ENCODE measurements at places on chromosomes 2 and 18.

DNA sequence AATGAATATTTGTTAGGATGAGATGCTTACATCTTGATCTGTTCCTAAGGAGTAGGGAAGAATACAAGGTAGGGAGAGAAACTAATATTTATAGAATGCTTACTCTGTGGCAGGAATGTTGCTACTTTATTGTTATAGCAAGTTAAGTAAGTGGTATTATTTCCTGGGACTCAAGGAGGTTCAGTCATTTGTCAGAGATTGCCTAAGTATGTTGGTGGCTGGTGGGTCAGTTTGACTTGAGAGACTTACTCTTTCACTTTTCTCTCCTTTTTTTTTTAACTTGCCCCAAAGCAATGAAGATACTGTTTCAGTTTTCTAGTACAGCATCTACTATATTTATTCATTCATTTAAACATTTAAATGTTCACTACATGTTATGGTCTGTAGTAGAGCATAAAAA lies 209.2 kb upstream of the STON1 start:
- no peak for DNase-seq

DNA sequence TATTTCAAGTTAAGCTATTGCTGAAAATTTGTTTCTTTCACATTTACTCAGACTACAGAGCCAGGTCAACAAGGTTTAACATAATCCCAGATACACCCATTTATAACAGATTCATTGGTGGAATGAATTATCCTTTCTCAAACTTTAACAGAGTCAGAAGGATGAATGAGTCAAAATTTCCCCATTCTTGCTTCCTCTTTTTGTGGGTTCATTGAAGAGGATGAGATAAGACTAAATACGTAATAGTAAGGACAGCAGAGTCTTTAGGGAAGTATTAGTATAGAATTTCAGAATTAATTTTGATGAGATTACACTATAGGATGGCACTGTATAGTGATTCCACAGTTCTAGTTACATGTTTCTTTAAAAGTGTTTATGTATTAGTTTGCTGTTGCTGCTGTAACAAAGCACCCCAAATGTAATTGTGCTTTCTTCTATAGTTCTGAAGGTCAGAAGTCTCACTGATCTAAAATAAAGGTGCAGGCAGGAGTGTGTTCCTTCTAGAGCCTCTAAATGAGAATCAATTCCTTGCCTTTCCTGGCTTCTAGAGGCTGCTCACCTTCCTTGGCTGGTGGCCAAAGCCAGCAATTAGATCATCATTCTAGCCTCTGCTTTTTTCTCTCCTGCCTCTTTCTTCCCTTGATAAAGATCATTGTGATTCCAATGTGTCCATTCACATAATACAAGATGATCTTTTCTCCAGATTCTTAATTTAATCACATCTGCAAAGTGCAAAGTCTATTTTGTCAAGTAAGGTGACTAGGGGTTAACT lies 309.3 kb upstream of the PIK3C3 start:
- DNase-seq: no peak

DNA sequence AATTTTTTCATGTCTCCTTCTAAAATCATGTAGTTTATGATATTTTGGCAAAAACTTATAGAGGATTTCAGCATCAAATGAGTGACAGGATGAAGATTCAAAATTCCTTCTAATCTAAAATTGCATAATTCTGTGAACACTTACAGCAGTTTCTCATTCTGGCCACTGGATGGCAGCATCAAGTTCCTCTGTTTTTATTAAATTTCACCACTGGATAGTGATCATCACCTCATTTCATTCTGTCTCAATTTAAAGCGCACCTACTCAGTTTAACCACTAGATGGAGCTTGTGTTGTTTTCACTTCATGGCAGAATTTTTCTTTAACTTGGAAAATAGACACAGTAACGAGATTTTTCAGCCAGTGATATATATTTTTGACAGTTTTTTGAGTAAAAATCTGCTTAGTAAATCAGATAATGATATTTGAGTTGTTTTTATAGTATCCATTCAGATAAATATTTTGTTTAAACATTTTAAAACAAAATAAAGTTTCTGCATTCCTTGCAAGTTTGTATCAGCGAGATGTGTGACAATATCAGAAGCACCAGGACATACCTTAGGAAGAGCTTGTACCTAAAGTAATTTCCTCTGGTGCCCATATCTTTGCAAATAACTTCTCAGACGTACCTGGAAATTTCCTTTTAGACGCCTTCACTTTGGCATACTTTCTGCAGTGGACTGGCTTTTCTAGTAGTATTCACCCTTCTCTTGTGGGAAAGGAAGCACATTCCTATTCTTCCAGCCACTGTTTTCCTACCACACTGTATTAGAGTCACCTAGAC lies 94.7 kb upstream of the ARHGAP15 start:
- DNase-seq: no peak

DNA sequence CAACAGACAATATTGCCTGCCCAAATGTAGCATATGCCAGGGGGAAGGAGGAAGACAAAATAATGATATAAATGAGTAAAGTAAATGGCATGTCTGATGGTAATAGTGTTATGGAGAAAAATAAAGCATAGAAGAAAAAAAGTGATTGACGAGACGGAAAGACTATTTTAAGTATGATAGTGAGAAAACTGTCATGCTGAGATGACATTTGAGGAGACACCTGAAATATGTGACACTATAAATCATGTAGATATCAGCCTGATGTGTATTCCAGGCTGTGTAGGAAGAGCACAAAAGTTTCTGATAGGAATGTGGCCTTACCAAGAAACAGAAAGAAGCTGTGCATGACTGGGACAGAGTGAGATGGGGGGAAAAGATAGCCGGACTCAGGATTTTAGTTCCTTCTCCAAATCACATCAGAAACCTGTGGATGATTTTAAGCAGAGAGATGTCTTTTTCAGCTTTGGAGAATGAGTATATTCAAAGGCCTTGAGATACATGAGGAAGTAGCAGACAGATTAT lies 387.3 kb upstream of the SYT4 start:
- DNase-seq: no peak

DNA sequence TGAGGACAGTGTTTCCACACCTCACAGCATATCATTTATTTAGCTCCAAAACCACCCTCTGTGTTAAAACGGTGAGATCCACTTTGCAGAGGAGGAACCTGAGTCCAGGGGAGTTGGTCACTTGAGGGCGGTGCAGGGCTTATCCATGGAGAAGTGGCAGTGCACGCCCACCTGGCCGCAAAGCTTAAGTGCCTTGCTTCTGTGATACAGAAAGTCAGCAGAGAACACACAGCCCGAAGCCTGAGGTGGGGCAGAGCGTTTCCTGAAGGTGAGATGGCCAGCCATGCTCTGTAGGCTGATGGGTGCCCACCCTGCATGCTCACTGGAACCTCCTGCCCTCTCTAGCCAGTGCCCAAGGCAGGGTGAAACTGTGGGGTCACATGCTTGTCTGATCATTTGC lies 87.3 kb downstream of the SH3RF3 start:
- no peak for DNase-seq

GRCh38 chr2:171247741-171248662 lies 87.3 kb upstream of the TLK1 start:
- no peak for DNase-seq

GRCh38 chr2:22697054-22697788 lies 687.8 kb upstream of the KLHL29 start:
- DNase-seq: no peak

GRCh38 chr18:52620926-52621439 lies 281.0 kb downstream of the DCC start:
- no peak for DNase-seq

GRCh38 chr2:120510751-120511395 lies 164.9 kb downstream of the INHBB start:
- DNase-seq: no peak

- no peak for DNase-seq
Measured at GRCh38 chr2:159840616-159841015, 42.6 kb upstream of the CD302 start.

DNA sequence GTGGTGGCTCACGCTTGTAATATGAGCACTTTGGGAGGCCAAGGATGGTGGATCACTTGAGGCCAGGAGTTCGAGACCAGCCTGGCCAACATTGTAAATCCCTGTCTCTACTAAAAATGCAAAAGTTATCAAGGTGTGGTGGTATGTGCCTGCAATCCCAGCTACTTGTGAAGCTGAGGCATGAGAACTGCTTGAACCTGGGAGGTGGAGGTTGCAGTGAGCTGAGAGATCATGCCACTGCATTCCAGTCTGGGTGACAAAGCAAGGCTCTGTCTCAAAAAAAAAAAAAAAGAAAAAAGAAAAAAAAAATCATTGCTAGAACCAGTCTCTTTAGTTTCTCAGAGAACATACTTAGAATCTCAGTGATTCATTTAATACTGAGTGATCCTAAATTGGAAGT lies 217.1 kb downstream of the DYM start:
- DNase-seq: no peak

GRCh38 chr2:64367444-64368232 lies 86.3 kb upstream of the LGALSL start:
- DNase-seq: no peak

- DNase-seq: no peak
Measured at GRCh38 chr18:60675801-60676200, 303.2 kb upstream of the MC4R start.

- DNase-seq: no peak
Measured at GRCh38 chr2:239806758-239807434, 218.2 kb downstream of the NDUFA10 start.

DNA sequence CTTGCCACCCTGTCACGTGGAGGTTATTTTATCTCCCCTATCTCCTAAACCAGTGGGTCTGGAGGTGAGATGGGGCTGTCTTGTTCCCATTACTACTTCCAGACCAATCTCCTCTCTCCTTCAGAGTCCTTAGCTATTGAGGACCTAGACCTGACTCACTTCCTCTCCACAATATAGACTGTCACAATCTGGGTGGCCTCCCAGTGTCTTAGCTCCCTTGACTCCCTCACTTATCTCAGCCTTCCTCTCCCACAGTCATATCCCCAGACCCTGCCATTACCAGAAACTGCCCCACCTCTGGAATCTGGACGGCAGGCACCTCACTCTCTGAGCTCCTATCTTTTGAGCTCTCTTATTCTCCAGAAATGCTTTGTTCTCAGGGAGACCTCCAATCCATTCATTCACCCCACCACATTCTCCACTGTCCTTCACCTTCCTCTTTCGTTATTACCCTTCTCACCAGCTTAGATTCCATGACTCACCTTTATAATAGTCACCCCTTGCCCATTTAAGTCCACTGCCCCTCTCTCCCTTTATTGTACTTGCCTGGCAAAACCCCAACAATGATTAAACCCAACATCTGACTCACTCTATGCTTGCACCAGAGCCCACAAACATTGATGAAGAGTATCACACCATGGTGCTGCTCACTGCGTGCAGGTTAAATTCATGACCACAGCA lies 23.3 kb upstream of the SIX3 start:
- DNase-seq: no peak

GRCh38 chr2:77910136-77910535 lies 388.0 kb upstream of the LRRTM4 start:
- DNase-seq: no peak

DNA sequence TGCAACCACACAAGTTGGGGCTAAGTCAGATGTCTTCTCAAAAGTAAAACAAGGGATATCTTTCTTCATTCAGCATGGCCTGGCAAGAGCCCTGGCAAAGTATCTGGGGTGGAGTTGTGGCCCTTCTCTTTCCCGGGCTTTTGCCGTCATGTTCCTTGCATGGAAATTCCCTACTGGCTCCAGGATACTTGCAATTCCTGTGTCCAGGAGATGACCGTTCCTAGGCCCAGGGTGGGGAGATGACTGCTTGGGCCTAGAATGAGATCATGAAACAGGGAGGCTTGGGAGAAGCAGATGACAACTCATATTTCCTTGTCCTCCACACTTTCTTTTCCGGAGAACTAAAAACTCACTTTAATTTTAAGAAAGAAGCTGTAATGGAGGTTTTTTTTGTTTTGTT lies 60.9 kb downstream of the TGIF1 start:
- no peak for DNase-seq

DNA sequence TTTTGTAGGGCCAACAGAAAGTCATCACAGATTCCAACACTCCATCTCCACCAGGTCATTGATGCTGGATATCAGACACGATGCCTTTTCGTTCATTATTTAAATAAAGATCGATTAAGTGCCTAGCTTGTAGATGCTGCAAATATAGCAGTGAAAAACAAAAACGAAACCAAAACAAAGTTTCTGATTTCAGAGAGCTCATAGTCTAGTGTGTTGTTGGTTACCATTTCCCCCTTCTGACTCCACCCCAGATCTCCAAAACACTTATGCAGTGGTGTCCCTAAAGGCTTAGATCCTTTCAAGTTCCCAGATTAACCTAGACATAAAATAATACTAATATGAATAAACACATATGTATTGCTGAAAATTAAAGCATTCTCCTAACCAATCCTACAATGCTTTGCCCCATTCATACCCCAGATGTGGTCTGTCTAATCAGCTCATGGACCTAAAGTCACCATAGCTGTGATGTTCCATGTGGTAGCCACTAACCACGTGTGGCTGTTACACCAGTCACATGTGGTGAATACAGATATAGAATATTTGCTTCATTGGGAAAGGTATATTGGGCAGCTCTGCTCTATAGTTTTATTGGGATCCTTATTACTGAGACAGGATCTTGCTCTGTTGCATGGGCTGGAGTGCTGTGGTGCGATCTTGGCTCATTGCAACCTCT lies 787.2 kb downstream of the TDRD15 start:
- DNase-seq: no peak

DNA sequence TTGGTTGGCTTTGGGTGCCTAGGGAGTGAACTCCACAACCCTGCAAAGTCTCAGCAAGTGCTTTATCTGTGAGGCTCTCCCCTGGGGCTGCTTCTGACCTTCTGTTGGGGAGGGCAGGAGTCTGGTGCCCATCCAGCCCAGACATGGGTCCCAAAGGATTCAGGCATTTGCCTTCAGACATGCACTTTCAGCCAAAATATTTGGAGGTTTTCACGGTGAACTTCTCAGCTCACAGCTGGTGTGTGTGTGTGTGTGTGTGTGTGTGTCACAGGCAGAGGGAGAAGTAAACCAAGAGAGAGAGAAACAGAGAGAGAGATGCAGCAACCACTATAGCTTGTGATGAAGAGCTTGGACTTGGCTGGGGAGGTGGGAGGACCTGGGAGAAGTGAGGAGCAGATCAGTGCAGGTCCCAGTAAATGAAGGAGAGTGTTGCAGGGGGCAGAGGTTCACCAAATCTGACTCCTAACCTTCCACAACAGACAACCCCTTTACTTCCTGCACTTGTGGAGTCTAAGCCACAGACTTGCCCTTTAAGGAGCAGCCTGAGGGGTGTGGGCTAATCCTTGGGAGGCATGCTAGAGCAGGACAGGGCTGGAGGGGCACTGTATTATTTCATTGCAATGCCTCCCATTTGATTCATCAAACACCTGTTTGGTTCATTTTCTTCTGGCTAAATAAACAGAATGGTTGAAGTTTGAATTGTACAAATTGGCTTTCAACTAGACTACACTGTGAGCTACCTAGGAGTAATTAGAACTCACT lies 14.1 kb downstream of the SLC9A4 start:
- no peak for DNase-seq

DNA sequence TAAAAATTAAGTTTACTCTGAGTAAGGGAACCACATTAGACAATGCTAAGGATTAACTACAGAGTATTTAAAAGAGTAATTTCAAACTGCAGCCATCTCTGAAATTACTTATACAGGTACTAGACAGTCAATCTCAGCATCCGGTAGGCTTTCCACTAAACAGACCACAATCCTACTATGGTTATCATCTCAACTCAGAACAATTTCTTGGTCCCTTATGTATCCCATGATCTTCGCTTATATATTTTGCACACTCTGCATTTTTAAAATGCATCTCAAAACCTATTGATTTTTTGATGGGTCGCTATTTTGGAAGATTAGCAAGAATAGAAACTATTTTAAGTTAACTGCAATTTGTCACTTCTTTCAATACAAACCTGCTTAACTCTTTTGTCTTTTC lies 1.4 kb downstream of the PPP4R1 start:
- DNase-seq: no peak

Measured in psoas muscle (tissue), 8 donors.